ENCODE measurements at places on chromosomes 3 and 15.

GRCh38 chr3:195455789-195456188 is 13.0 kb upstream of the ACAP2 start:
- no peak for DNase-seq

- DNase-seq, result no peak
Observed at GRCh38 chr15:58346361-58346760, 85.4 kb upstream of the LIPC start.

- DNase-seq, result no peak
Observed at GRCh38 chr15:101394654-101395053, 94.9 kb downstream of the PCSK6 start.

DNA sequence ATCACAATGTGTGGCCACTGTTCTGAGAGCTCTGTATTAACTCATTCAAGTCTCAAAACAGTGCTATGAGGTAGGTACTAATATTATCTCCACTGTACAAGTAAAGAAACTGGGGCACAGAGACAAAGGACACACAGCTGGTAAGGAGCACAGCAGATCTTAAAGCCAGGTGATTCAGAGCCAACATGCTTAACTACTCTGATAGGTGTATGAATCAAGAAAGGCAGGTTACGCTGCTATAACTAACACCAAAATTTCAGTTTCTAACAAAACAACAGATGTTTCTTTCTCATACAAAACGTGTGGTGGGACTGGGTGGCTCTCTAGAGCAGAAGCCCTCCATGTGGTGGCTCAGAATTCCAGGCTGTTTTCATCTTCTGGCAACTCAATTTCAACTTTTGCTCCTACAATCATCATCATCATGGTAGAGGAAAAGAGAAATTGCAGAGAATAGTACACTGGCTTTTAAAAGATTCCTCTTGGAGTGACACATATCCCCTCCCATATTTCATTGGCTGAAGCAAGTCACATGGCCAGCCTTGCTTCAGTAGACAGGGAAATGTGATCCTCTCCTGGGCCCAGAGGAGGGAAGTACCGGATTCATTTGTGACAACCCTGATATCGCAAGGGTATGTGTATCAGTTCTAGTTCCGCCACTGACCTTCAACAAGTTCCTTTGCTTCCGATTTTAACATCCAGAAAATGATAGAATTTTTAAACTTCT is 126.2 kb upstream of the PTX3 start:
- DNase-seq, result no peak

Measured in right hindlimb (tissue), 1 donor.